T-helper 1 cell (primary cell): ENCODE measurements at places on chromosomes 5 and 9.

DNA sequence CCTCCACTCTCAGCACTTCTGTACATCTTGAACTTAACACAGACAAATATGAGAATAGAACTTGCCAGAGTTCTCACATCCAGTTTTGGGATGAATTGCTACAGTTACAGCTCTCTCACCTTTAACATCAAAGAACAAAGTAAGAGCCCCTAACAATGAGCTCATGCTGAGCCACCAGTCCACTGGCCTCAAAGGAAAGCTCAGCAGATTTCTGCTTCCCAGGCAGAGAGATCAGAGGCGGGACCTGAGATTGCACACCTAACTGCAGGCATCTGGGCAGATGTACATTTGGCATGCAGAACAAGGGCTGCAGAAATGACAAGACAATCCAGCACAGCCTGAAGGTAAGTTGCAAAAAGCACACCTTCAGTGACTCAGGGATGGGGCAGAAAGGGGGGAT, 300.9 kb downstream of the MRPS30 start:
- DNase-seq: no peak

DNA sequence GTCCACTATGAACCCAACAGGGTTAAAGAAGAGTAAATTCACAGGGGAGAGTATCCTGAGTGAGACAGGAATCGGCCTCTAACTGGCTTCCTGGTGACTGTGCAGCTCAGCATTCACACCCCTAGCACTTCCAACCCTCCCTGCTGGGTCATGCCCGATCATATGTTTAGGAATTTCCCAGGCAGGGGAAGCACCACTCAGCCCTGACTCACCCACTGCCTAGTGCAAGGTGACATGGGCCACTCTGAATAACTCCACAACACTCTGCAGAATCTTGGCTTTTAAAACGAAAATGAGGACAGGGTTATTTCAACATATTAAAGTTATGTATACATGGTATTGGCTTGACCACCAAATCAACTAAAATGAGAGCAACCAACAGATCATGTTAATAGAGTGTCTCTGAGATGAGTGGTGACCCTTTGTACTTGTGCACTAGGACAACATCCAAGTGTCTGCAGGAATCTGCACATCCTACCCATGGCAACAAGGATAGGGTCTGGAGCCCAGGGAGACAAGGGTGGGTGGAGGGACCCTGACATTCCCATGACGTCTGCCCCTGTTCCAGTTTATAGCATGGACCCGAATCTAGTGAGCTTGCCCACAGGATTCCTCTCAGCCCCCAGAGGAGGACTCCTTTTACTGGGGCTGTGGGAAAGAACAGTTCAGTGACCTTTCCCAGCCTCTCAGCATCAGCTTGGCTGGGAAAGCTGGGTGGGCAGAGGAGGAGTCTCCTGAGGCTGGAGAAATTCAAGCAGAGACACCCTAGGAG, 485.8 kb downstream of the SEMA5A start:
- no peak for DNase-seq

DNA sequence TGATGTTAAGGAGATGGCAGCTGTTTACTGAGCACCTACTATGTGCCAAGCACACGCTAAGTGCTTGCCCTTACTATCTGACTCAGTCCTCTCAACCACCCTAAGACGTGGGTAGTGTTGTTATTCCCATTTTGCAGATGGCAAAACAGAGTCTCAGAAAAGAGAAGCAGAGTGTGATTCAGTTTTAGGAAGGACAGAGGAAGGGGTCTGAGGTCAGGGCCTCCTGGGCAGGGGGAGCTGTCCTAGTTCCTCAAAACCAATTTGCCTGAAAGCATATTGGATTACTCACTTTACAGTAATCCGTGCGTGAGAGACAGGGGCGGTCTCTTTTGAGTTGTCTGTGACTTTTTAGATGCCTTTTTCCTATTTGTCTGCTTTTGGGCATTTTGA, 23.2 kb downstream of the DNM1 start:
- no peak for DNase-seq

DNA sequence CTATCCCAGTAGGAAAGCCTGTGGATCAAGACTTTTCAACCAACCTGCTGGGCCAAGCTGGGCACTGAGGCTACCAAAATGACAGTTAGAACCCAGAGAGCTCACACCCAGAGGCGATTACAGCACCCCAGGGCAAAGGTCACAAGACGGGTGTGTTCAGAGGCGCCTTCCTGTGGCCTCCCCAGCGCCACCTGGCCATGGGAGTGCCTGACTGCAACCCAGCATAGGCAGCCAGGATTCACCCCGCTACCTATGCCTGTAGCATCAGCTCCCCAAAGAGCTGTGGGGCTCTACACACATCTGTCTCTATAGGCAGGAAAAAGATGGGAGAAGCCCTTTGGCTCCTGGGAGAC, 33.5 kb downstream of the PDGFRB start:
- DNase-seq: no peak

DNA sequence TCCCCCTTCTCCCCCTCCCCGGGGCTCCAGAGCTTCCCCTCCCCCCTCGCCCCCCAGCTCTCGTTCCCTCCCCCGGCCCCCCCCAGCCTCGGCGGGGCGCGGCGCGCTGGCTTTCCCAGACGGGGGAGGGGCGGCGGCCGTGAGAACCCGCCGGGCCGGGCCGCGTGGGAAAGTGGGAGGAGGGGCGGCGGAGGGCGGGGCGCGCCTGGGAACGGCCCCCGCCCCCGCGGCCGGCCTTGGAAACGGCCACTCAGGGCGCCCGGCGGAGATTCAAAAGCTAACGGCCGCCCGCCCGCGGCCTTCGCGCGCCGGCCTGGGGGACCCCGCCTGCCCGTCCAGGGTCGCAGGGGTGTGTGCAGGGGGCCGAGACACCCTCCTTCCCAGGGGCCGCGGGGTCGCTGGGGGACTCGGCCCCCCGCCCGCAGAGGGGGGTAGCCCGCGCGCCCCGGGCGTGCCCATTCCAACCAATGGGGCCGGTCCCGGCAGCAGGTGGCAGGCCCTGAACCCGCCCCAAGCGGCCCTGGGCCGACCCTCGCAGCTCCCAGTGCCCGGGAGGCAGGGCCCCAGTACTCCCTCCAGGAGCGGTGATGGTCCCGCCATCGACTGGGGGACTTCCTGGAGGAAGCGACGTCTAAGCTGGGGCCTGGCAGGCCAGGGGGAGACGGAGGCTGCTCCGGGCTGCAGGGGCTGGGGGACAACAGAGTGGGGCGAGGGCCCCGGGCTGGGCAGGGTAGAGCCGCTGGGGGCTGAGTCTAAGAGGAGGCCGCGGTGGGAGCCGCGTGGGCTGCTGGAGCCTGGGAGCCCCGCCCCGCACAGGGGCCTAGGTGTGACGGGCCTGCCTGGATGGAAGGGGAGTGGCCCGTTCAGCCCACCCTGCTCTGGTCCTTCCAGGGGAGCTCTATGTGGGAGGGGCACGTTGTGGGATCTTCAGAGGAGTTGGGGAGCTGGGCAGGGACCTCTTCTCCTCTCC, 14.2 kb upstream of the NRARP start:
- DNase-seq: peak; percentile 9

DNA sequence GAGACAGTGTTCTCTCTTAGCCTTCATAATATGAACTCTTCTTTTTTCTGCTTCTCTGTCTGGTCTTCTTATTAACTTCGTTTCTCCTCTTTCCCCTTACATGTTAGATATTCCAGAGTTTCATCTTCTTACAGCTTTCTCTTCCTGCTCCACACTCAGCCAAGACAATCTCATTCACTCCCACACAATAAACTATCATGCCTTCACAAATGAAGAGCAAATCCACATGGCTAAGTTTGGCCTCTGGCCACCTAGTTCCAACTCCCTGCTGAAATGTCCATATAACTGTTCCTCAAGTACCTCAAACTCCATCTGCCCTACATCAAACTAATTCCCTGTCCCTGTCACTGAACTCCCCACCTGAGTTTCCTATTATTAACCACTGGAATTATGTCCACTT, 18.4 kb downstream of the IL33 start:
- no peak for DNase-seq

DNA sequence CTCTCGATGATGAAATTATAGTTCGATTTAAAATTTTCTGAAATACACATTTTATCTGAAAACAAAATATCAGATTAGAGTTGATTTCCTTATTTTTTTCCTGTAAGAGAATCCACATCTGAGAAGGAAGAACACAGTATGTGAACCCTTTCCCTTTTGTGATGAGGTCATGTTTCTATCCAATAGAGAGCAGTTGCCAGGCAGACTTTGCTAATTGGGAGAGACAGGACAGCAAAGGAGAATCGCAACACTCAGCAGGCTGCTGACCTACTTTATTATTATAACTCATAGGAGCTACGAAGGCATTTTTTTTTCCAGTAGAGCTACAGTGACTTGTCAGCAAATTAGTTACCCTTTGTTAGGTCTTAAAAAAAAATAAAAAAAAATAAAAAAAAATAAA, 242.1 kb downstream of the HCN1 start:
- DNase-seq: no peak

DNA sequence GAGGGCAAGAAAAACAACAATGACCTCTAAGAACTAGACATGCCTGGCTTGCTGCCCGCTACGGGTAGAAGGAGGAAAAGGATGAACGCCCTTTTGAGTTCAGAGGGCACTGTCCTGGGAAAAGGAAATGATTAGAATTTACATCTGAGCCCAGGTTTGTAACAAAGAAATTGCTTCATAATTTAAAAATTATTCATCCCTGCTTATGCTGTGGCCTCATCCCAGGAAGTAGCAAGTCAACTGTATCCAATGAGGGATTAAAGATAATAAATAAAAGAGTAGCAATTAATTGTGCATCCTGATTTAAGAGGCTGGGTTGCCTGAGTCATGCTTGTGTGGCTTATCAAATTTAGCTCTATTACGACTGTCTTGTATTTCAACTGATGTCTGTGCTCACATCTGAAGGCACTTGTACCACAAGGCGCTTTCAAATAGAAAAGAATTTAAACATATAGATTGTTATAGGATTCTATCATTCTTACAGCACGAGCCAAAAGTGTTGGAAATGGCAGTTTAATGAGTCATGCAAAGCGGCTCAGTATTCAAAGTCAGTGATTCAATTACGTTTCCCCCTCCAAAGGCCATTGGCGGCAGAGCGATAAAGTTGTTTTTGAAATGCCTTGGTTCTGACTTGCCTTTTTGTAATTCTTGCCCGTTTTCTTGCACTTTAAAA, 40.0 kb upstream of the DMRT1 start:
- no peak for DNase-seq

DNA sequence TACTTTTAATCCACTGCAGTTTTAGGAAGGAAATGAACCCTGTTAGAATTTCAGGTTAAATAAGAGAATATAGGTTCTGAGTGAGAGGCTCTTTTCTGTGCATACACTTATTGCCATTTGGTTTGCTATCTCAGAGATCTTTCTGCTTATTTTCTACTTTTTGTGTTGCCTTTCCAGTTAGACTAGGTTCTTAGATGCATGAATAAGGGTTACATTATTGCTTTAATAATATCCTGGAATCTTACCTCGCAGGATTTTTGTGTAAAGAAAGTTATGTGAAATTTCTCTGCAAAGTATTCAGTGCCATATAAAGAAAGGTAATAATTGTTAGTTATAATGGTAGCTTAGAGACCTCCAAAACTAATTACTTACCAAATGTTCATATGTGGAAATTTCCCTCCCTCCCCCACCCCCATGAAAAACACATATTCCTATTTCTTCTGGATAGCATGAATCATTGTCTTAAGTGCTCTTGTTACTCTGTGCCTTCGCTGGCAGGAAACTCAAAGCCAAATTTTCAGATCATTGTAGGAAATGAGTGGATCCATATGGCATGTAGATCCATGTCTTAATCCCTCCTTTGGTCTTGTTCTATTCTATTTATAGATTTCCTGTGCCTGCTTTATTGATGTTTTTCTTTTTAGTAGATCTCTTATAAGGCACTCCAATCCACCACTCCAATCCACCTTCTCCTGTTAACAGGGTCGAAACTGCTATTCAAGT, 2.7 kb upstream of the APBA1 start:
- DNase-seq: no peak

- DNase-seq: no peak
Measured at GRCh38 chr9:124215368-124215910, 42.3 kb upstream of the NEK6 start.
